ENCODE measurements at places on chromosomes 2 and 18.

GRCh38 chr2:622357-622756, 54.8 kb downstream of the TMEM18 start:
- no peak for DNase-seq

DNA sequence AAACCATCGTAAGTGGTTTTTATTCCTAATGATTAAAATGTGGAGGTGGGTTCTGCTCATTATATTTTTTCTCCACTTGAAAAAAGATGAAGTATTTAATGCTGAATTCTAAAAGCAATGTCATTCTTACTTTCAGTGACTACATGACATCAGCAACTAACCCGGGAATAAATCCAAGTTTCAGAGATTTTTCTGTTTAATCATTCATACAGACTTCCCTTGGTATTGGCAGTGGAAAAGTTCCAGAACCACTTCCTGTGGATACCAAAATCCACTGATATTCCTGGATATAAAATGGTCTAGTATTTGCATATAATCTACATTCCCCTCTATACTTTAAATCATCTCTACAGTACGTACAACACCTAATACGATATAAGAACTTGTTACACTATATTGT, 128.6 kb downstream of the ZNF532 start:
- no peak for DNase-seq

GRCh38 chr2:10909050-10909995, 2.4 kb upstream of the KCNF1 start:
- DNase-seq, result peak; percentile 50

DNA sequence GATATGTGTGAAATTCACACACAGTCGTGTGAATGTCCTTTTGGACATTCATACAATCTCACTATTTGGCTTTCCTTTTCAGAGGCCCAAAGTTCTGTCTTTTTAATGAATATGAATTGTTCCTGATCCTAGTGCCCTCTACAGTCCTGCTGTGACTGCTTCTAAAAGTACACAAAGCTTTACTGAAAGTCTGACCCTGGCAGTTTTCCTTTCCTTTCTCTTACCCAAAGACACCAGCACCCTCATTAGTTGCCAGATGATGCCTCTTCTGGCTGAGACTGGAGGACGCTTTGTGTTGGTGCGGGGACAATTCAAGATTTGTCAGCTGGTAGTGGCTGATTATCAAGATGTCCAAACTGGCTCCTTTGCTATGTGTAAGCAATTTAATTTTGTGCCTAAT, 81.8 kb upstream of the CDCA7 start:
- DNase-seq, result no peak

GRCh38 chr18:5705393-5705792, 161.6 kb upstream of the EPB41L3 start:
- DNase-seq, result no peak

DNA sequence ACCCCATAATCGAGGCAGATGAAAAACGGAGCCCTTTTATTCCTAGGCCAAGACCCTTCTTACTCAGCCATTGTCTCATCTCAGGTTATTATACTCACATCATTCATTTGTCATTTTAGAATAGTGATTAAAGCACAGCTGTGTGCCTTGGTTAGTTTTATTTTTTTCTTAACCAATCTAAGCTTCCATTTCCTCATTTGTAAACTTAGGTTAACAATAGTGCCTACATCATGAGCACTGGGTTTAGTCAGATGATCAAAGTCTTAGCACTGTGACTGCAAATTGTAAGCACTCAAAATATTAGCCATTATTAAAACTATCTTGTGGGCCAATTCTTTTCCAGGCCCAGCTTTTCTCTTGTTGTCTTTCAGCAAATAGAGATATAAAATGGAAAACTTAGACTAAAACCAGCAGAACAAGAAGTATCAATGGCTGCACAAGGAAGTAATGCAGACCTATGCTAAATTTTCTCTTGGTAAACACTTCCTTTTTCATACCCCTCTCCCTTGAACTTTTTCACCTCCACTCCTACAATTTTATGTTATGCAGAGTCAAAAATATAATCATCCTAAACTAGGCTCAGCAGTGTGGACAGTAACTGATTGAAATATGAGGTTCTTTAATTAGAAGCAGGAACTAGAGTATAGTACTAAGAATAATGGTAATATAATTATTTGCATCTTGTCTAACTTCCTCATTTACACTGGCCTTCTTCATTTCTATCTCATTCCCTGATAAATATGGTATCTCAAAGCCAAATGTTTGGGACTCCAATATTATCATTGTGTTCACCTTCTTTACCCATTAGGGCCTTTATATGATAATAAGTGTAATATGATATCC, 21.5 kb upstream of the GALNT3 start:
- no peak for DNase-seq

DNA sequence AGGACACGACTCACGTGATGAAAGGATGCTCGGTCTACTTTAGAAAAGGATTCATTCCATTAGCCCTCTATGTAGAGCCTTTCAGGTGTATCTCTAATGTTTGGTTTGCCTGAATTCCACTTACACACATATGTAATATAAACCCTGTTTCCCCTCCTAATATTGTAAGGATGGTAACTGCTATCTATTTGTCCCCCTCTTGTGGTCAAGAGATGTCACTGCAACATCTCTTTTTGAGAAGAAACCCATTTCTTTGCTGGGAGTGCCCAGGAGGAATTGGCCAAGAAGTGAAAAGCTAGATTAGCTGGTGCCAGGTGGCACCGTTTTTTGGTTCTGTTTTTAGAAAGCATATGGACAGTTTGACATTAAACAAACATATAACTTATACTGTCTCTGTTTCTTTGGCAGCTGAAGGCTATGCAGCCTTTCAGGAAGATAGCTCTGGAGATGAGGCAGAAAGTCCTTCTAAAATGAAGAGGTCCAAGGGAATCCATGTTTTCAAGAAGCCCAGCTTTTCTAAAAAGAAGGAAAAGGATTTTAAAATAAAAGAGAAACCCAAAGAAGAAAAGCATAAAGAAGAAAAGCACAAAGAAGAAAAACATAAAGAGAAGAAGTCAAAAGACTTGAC, 41.2 kb downstream of the RALBP1 start:
- DNase-seq, result no peak

GRCh38 chr18:79986726-79987125, 1.6 kb downstream of the TXNL4A start:
- DNase-seq, result no peak

DNA sequence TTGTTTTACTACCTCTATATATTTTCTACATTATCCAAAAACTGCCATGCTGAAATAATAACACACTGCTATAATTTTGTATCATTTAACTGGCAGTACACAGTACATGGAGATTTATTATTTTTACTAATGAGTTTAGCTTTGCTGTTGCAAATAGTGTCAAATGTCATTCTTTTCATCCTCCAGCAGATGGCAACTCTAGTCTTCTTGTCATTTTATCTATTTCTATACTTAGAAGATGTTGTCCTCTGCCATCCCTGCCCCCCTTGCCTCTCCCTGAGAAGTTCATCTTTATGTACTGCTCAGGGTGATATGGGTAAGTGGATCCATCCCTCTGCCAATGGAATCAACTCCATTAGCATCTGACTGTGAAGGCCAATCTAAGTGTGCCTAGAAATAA, 21.7 kb upstream of the LRRTM1 start:
- DNase-seq, result no peak

DNA sequence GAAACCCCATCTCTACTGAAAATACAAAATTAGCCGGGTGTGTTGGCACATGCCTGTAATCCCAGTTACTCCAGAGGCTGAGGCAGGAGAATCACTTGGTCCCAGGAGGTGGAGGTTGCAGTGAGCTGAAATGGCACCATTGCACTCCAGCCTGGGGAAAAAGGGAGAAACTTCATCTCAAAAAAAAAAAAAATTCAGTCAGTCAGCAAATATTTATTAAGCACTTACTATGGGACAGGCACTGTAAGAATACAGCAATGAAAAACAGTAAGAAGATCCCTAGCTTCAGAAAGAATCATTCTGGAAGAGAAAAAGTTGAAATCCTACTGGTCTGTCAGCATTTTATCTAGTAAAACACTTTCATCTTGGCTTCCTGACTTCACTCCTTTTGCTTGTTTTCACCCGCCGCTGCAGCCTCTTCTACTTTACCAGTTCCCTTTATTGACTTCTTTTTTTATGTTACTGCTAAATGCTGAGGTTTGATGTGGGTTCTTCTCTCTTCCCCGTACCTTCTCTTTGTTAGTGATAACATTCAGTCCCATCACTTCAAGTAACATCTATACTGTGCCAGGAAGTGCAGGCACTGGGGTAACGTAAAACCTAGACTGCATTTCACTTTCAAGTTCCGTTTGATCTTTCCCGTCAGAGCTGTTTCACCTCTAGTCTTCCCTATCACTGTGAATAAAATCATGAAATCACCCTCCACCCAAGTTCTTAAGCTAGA, 10.8 kb upstream of the TAF4B start:
- peak; percentile 49 for DNase-seq

- no peak for DNase-seq
Observed at GRCh38 chr18:5266721-5267120, 28.8 kb downstream of the ZBTB14 start.
